ENCODE measurements at places on chromosomes 4 and X.

DNA sequence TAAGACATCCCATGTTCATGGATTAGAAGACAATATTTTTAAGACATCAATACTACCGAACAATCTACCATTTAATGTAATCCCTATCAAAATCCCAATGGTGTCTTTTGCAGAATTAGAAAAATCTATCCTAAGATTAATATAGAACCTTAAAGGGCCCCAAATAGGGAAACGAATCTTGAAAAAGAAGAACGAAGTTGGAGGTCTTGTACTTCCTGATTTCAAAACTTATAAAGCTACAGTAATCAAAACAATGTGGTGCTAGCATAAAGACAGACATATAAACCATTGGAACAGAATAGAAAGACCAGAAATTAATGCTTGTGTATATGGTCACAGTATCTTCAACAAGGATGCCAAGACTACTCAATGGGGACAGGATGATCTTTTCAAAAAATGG, 42.0 kb downstream of the CENPE start:
- DNase-seq: no peak

- DNase-seq: no peak
Observed at GRCh38 chr4:133565379-133565778, 416.3 kb downstream of the PCDH10 start.

- no peak for DNase-seq
Observed at GRCh38 chr4:77028246-77028645, 47.5 kb downstream of the CCNI start.

DNA sequence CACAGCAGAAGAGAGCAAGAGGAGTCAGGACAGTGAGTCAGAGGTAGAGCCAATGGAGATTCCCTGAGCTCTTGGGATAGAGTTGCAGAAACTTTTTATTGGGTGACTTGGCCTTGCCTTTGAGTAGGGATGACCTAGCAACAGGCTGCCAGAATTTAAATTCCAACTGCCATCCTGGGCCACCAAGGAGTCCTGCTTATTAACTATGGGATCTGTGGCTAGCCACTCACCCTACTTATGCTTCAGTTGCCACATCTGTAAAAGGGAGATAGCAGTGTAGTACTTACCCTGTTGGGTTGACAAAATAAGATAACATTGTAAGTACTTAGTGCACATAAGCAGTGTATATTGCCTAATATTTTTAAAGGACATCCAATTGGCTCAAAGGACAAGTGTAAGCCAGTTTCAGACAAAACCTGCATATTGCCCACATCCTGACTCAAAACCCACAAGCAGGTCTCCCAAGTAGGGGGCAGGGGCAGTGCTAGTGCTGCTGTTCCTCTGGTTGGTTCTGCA, 43.5 kb upstream of the TMEM164 start:
- DNase-seq: no peak

GRCh38 chr4:91233164-91233563, 1070.6 kb upstream of the GRID2 start:
- DNase-seq: no peak

GRCh38 chrX:13825178-13825762, 8.4 kb upstream of the GPM6B start:
- DNase-seq: no peak

DNA sequence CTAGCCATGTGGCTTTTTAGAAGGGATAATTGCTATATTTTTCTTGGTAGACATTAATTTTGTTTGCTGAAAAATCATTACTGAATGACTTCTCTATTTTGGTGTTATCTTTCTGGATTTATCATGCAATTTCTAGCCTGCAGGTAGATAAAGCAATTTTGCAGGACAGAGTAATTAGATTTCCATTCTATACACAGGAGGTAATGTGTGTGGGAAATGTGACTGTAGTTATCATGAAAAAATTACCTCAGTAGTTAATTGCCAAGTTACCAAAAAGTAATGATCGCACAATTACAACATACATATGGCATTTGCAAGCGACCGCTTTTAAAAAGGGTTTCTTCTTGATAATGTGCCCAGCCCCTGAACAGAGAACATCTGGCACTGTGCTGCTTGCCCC, 66.1 kb downstream of the KIT start:
- no peak for DNase-seq

GRCh38 chr4:163959932-163960331, 465.4 kb downstream of the TMA16 start:
- DNase-seq: no peak

DNA sequence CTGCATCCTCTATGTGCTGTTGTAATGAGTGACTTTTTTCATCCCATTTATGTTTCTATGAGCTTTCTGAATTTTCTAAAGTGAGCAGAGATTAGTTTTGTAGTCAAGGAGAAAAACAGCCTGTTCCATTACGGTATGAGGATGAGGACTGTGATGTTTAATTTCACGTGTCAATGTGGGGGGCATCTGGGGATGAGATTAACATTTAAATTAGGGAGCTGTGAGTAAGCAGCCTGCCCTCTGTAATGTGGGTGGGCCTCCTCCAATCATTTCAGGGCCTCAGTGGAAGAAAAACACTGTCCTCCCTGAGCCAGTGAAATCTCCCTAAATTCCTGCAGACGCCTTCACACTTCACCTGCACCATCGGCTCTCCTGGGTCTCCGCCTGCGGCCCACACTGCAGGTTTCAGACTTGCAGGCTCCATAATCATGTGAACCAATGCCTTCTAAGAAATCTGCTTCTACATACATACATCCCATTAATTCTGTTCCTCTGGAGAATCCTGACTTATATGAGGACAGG, 121.7 kb downstream of the AFAP1 start:
- DNase-seq: no peak

- no peak for DNase-seq
Observed at GRCh38 chr4:100540131-100540530, 22.3 kb upstream of the EMCN start.

- DNase-seq: no peak
Observed at GRCh38 chr4:159430896-159431295, 328.0 kb downstream of the RAPGEF2 start.

- no peak for DNase-seq
Observed at GRCh38 chrX:17655211-17656034, 81.9 kb upstream of the SCML1 start.

GRCh38 chrX:55450259-55450658, 1.7 kb upstream of the MAGEH1 start:
- DNase-seq: no peak

Data from stimulated activated CD4-positive, alpha-beta T cell treated with anti-CD3 and anti-CD28 coated beads, Interleukin-1b, Interleukin-23, amount 100 ng/mL, for 4 hours (primary cell).